ENCODE measurements at places on chromosomes 2 and 18.

GRCh38 chr2:40543381-40543780 is 91.5 kb upstream of the SLC8A1 start:
- DNase-seq, result no peak

GRCh38 chr2:238929242-238930081 is 81.6 kb downstream of the TWIST2 start:
- DNase-seq, result no peak

DNA sequence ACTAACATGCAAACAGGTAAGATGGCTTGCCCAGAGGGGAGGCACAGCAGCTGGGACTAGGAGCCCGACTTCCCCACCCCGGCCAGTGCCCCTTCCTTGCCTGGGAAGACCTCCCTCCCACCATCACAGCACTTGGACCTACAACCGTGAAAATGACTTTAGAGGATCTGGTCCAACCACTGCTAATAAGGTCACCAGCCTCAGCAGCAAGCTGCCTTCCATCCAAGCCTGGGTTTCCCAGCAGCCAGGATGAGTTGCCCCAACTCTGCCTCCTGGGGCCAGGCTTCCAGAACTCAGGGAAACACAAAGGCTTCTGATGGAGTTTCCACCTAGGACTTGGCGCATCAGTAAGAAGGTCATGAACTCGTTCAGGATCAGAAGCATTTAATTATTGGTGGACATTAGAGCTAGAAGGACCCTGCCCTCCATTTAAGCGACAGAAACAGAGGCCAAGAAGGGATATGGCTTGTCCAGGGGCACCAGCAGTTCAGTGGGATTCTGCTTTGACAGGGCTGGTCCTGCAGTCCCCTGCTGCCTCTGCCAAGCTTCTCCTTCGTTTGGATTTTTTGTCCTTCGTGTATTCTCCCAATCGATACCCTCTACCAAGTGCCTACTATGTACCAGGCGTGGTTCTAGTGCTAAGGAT is 403.0 kb upstream of the ID2 start:
- no peak for DNase-seq

- peak; percentile 36 for DNase-seq
These were observed at the start of gene TGFBRAP1 for GRCh38 chr2:105329561-105330495. TSS of gene TGFBRAP1 (minus strand) at chr2:105329735. CDS start at chr2:105308301, 21,434 bp downstream.

DNA sequence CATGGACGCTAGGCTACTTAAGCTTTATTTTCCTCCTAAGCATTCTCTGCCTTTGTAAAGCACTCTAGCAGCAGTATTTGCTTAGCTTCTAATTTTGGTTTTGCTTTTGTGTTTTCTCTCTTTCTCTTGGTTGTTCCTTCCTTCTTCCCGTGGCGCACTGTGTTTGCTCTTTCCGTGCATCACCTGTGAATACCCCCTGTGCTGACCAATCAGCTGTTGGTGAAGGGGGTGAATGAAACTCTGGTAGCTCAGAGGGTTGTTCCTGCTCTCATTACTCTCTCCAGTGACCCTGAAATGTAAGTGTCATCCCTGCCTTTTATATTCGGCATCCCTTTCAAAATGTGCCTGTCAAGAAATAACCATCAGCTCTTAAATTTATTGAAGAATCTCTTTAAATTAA is 45.5 kb upstream of the TNFRSF11A start:
- DNase-seq, result no peak

GRCh38 chr2:159639071-159639470 is 22.7 kb upstream of the BAZ2B start:
- no peak for DNase-seq

DNA sequence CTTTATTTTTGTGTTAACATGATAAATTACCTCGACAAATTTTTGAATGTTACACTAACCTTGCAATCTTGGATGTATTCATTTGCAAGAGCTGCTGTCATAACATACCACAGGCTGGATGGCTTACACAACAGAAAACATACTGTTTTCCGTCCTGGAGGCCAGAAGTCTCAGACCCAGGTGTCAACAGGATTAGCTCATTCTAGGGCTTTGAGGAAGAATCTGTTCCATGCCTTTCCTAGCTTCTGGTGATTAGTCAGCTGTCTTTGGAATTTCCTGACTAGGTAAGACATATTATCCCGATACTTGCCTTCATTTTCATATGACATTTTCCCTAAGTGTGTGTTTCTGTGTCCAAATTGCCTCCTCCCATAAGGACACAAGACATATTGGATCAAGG is 188.6 kb upstream of the CDH19 start:
- no peak for DNase-seq

DNA sequence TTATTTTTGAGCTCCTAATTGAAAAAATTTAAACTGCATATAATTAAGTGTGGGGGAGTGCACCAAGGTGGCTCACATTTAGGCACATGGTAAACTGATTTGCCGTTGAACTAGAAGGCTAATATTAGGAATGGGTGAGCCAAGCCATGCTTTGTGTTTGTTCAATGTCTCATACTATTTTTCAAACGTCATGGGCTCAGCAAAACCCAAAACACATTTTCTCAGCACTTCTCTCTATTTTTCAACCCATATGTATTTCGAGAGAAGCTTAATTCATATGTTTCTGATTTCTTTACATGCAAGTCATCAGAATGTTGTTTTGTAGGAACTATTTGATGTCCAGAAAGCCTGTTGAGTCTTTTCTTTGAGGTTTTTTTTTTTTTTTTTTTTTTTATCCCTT is 291.2 kb downstream of the TCF4 start:
- DNase-seq, result no peak

GRCh38 chr2:67867735-67868134 is 195.1 kb downstream of the C1D start:
- DNase-seq, result no peak

GRCh38 chr2:130749641-130750040 is 5.7 kb upstream of the AMER3 start:
- no peak for DNase-seq

GRCh38 chr2:119696005-119696404 is 17.0 kb downstream of the TMEM177 start:
- DNase-seq, result no peak

DNA sequence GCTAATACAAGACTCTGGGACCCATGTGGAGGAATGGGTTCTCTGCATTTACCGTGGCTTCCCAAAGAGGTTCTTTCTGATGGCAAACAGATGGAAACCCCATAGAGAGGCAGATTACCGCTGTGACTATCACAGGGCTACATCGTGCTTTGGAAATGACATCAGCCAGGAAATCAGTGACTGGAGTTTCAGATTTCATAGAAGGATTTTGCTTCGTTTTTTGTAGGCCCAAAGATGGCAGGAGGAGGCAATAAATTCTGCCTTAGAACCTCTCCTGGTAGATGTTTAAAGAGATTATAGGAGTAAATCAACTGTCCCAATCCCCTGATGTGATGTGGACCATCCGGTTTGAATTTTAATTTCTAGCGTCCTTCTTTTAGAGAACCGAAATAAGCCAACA is 214.1 kb downstream of the AGPS start:
- DNase-seq, result no peak

GRCh38 chr2:203412546-203413331 is 84.5 kb downstream of the ABI2 start:
- no peak for DNase-seq

DNA sequence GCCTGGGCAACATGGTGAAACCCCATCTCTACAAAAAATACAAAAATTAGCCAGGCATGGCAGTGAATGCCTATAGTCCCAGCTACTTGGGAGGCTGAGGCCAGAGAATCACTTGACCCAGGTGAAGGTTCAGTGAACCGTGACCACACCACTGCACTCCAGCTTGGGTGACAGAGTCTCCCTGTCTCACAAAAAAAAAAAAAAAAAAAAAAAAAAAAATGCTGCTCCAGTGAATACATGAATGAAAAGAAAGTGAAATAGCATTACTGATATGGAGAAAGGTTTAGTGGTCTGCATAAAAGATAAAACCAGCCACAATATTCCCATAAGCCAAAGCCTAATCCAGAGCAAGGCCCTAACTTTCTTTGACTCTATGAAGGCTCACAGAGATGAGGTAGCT is 44.5 kb downstream of the METTL8 start:
- DNase-seq, result no peak

DNA sequence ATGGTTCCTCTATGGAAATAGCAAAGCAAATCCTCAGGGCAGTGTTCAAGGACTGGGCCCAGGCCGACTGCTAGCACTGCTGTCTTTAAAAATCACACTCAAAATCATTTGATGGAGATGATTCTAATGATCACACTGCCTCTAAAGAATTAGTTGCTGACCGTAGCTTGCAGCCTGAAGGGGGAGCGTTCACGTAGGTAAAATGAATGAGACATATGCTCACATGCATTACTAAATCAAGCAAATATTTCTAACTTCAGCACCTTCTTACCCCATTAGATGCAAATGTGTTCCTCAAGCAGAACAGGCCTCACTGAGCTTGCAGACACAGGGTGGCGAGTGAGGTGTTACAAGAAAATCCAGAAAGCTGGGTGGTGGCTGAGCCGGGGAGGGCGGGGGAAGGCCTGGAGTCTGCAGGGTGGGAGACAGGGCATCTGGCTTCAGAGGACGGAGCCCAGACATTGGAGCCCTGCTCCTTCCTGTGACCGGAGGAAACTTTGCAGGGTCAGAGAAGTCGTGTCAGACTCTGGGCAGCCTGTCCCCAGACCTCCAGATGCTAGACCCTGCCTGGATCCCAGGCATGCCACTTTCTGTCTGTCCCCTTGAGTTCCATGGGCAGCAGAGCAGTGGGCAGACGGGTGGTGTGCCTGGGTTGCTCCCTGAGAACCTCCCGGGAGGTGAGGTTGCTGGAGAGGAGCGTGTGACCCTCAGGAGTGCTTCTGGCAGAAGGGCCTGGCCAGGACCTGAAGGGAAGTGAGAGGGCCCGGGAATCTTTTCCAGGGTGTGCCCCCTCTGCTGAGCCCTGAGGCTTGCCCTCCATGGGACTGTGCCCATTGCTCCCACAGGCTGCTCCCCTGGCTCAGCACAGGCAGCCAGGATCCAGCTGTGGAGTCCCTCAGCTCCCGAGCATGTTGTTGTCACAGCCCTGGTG is 7.1 kb upstream of the NPPC start:
- DNase-seq, result no peak

DNA sequence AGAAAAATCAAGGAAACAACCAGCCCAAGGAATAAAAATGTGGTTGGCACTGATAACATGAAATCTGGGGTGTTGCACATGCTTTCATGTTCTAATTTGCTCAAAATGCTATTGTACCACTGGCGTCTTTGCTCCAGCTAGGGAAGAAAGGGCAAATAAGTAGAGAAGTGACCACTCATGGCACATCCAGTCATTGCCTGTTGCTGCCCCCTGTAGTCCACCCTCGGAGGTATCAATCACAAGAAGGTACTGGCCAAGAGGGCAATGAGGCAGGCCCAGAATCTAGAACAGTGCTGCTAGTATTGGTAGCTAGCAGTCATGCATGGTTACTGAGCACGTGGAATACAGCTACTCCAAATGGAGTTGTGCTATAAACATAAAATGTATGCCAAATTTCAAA is 213.4 kb downstream of the CDCA7 start:
- no peak for DNase-seq

DNA sequence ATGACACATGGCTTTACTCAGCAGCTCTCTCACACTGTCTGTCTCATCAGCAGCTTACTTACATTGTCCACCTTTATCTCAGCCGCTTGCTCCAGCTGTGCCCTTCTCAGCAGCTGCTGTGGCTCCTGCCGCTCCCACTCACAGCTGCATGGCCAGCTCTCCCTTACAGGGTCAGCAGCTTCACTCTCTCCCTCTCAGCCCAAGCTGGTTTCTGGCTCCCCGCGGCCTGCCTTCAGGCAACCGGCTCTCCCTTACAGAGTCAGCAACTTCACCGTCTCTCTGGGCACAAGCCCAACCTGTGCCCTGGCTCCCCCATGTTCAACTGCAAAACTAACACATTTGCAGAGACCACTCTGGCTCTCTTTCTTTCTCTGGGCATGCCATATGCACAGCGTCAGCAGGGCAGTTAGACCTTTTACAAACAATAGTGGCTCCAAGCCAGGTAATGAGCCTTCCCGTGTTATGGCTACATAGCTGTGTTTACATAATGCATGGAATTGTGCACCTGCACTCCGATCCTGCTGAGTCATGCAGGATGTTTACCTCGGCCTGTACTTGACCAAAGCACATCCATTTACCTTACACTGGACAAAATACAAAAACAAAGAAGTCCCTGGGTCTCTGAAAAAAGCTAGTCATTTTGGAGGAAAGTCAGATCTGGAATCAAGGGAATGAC is 167.3 kb downstream of the DOK6 start:
- no peak for DNase-seq

- no peak for DNase-seq
These were observed 71.5 kb upstream of the PSME4 start for GRCh38 chr2:54042341-54042740.

DNA sequence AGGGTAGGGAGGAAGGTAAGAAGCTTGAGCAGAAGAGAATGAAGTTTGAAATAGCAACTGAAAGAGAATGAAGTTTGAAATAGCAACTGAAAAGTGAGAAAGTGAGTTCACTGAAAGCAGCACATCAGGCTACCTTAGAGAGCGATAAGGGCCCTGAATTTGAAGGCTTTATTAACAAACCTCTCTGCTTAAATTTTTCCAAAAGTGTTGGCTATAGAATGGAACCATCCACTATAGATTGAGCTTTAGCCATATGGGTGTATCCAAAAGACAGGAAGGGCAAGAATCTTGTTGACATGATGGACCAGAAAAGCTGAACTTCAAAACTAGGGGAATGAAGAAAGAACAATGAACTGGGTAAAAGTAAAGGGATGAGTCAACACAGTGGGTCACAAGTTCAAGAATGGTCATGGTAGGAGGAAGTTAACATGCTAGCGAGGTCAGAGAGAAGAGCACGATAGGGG is 122.5 kb downstream of the ASXL3 start:
- DNase-seq, result no peak

DNA sequence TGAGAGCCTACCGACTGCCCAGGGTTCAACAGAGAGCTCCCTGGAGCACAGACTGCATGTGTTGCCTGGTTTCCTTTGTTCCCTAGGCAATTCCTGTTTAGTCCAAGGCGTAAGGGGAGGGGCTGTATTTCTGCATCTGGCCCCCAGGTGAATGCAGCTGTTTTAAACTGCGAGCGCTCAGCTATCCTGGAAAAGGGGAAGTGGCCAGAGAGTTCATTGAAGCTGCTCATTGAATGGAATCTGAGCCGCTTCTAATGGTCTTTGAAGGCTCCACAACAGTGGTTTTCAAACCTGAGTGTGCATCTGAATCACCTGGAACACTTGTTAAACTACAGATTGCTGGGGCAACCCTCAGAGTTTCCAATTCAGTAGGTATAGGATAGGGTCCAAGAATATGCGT is 18.1 kb downstream of the MAPK4 start:
- no peak for DNase-seq

- DNase-seq, result no peak
These were observed 11.0 kb upstream of the DCDC2C start for GRCh38 chr2:3692375-3692774.

DNA sequence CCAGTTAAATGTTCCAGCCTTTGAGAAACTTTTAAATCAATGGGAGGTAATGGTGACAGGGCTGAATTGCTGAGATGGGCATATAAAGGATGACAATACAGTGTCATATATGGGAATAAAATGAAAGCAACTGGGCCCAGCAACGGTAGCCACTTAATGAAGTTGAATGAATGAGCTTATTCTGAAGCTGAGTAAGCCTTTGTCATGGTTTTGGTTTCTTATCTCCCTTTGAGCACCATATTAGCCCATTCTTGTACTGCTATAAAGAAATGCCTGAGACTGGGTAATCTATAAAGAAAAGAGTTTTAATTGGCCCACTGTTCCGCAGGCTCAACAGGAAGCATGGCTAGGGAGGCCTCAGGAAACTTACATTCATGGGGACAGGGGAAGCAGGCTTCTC is 3.5 kb upstream of the THUMPD2 start:
- no peak for DNase-seq

All from NK-92 treated with Interleukin-12 subunit alpha and Interleukin-12 subunit beta, amount 100 ng/mL, for 24 hours (cell line).